CD4-positive, alpha-beta T cell treated with Interferon alpha-2 for 1 hour (primary cell): ENCODE measurements at places on chromosomes 11 and 22.
A peak's percentile ranks its signal among the peaks of the same experiment; 100 is the strongest.

- DNase-seq: no peak
These were observed 349.9 kb upstream of the ANO3 start for GRCh38 chr11:25981998-25982397.

DNA sequence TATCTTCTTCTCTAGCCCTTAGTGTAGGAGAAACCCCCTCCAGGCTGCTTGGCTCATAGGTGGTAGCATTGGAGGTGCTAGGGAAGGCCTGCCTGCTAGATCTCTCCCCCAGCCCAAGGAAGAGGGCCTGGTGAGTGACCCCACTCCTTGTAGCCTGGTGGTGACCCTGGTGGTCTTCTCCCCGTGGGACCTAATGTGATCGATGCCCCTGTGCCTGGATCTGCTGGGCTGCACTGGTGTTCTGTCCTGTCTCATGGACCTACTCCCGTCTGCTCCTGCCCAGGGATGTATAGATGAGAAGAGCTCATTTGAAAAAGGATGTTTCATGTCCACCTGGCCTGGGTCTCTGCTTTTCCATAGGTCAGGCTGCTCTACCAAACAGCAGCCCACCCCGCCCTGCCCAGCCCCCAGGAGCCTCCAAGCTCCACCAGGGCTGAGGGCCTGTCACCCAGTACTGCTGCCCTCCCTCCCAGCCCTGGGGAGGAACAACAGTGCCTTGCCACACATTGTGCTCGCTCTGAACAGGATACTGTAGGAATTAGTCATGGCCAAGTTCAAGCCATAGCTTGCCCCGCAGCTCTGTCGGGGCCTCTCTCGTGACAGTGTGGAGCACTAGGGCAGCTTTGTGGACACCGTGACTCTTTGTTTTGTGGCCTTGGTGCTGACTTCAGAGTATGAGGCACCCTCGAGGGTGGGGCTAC is 19.7 kb downstream of the SLC37A2 start:
- DNase-seq: no peak

DNA sequence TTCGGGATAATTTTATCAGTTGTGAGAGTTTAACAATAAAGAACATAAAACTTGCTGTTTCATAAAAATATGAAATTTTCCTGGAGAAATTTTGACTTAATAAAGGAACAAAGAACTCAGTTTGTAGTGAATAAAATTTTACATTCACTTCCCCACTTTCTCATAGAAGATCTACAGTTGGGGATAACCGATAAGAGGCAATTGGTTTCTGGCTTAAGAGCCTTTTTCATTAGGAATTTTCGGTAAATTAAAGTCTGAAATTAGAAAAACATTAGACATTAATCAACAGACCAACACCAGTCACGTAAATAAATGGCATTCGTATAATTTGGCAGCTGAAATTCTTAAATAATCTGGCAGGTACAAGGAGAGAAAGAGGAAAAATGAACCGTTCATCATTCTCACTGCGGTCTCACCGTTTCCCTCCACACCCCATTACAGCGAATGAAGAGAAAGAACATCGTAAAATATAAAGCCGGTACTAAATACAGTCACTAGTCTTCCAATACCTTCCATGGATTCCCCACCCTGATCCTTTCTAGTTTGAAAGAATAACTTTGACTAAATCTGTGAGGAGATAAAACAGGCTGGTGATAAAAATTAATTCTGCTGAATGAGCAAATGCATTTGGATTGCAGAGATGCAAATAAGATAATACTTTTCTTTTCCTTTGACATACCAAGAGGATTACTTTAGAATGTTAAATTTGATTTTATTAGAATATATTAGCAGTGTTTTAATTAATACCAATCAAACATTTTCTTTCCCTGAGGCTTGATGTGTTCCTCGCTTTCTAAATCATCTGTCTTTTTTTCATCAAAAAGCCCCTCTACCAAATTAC is 19.5 kb downstream of the BLID start:
- DNase-seq: no peak

GRCh38 chr11:61357233-61357893 is 4.3 kb downstream of the CYB561A3 start:
- DNase-seq: peak; percentile 73

DNA sequence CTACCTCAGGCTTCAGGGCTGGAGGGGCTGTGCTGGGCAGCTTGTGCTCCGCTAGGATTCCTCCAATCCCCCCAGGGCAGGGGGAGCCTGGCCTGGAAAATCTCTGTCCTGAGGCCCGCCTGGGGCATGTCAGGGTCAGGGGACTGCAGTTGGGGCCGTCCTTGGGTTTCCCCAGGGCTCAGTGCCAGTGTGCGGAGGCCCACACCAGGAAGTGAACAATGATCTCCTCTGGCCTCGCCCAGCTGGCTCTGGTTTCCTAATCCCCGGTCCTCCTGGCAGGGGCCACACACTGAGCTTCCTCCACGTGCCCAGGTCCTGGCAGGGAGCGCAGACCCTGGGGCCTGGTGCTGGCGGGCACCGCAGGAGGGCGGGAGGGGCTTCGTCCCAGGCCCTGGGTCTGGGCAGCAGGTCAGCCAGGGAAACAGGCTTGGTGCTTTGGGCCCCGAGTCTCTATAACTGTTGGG is 1.4 kb upstream of the MUC2 start:
- DNase-seq: no peak

DNA sequence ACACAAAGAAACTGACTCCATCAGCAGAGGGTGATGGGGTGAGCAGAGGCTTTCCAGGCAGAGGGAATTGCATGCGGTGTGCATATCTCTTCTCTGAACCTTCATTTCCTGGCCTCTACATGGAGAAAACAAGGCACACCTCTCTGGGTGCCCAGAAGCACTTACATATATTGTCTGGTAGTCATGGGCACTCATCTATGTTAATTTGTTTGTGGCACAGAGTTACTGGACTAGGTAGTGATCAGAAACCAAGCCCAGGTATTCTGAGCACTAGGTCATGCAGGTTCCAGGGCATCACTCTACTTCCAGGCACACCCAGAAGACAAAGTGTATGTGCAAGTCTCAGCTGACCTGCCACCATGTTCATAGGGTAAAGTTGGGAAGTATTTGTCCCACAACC is 56.5 kb downstream of the FZD4 start:
- DNase-seq: no peak

- DNase-seq: no peak
These were observed 184.9 kb downstream of the SBF2 start for GRCh38 chr11:10108915-10109680.

GRCh38 chr11:114243461-114244372 is 52.5 kb upstream of the NNMT start:
- no peak for DNase-seq

- no peak for DNase-seq
These were observed 176.4 kb downstream of the KIRREL3 start for GRCh38 chr11:126824035-126824607.

DNA sequence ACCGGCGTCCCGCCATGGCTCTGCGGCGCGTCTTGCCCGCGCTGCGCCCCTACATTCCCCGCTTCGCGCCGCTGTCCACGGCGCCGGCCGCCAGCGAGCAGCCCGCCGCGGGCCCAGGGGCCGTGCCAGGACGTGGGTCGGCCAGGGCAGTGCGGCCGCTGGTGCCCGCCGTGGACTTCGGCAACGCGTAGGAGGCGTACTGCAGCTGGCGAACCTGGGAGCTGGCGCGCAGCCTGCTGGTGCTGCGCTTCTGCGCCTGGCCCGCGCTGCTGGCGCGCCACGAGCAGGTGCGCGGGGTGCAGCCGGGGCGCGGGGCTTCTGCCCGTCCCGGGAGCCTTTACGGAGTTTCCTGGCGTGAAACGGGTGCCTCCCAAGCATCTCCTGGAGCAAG is 20.1 kb downstream of the DGCR6L start:
- no peak for DNase-seq
